ENCODE measurements at places on chromosomes 6 and 20. TPM values are rescaled to one million over a fixed set of nuclear protein-coding genes. Genes with fewer than 3 reads are reported as not detected.

DNA sequence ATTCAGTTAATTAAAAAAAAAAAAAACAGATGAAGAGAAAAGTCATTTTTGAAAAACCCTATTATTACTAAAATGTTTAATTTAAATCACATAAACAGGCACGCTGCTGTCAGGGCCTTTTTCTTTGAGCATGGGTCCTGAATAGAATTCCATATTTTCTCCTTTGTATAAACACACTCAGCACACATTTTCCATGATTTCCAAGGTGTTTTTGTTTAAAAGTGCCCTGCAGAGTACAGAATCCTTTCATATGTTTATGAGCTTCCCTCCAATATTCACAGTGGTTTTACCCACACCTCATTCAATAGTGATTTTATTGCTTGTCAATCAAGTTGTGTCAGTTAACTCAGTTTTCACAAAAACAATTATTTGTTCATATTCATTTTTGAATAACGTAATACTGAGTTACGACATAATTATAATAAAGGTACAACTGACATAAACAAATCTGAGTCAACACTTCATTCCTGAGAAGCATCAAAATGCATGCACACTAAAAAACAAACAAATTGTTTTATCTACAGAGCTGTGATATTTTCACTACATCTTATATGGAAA lies 15.2 kb downstream of the SLC35B3 start:
- no peak overlapping the region for H3K4me3 ChIP-seq
- no peaks in the 10 kb centered on the region for H3K27me3 ChIP-seq
- H3K36me3 ChIP-seq: peaks cover 6% of the 10 kb centered on the region
- no peak overlapping the region for H3K27ac ChIP-seq

DNA sequence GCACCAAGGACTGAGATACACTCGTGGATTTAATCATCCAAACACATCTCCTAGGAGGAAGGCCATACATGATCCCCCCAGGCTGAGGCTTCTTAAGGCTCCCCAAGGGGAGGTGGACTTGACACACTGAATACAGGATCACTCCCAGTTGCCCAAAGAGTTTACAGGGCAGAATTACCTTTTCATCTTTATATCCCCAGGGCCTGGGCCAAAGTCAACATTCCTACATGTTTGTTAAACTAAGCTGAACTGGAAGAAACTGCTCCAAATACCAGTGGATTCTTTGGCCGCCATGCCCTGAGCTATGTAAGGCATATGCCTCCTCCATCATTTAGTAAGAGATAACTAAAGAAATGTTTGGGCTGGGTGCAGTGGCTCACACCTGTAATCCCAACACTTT lies 22.2 kb upstream of the SERPINB1 start:
- H3K27me3 ChIP-seq: no peaks in the 10 kb centered on the region
- peaks cover 66% of the 10 kb centered on the region for H3K4me1 ChIP-seq
- no peak overlapping the region for H3K4me3 ChIP-seq
- H3K36me3 ChIP-seq: no peaks in the 10 kb centered on the region
- no peak overlapping the region for H3K27ac ChIP-seq

- H3K4me1 ChIP-seq: peaks cover 46% of the 10 kb centered on the region
- no peak overlapping the region for H3K4me3 ChIP-seq
- no peaks in the 10 kb centered on the region for H3K36me3 ChIP-seq
- no peak overlapping the region for H3K27ac ChIP-seq
Observed at GRCh38 chr6:26299286-26300042, 65.5 kb upstream of the BTN3A2 start.

FAXC gene
- total RNA-seq: 0.11 TPM

COL21A1 gene
- not detected for total RNA-seq

ADGRB3 gene
- total RNA-seq: not detected

GRCh38 chr20:19370076-19371075 lies 157.9 kb downstream of the SLC24A3 start:
- no peaks in the 10 kb centered on the region for H3K36me3 ChIP-seq
- no peak overlapping the region for H3K4me3 ChIP-seq
- no peak overlapping the region for H3K27ac ChIP-seq
- H3K27me3 ChIP-seq: no peaks in the 10 kb centered on the region
- H3K4me1 ChIP-seq: no peaks in the 10 kb centered on the region
- DNase-seq: no peak

Data from HepG2 (cell line).